ENCODE measurements at places on chromosomes 1 and 21. TPM values are rescaled to one million over a fixed set of nuclear protein-coding genes. Genes with fewer than 3 reads are reported as not detected.

DNA sequence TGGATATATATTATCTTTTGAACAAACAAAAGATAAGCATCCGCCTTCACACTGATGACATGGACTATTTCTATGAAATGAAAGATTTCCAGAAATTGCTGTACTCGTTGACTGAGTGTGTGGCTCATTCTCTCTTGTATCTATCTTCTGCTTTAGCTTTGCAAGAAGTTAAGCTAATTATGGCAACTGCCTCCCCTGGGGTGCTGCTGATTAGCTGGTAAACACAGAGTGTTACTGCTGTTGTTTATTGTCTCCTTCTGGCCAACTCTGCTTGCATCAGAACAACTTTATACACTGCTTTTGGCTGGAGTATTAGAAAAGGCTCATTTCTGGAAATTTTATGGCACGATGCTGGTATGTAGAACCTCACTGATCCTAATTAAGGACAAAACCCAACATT is 95.6 kb upstream of the SNX7 start:
- DNase-seq: no peak

DNA sequence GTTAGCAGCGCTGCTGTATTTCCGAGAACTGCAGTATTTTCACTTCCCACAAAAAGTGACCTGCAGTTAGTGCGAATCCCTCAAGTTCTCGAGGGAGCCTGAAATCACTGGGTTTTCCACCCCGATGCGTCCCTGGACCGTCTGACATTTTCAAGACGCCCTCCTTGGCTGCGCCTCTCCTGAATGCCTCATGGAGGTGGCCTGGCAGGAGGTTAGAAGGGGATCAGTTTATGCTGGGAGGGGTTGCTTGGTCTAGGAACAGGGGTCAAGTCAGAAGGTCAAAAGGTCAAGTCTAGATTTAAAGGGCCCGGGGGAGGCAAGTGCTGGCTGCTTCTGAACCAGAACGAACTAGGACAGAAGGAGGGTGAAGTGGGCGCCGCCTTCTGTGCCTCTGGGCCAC is 176.8 kb downstream of the PRDM16 start:
- no peak for DNase-seq

DNA sequence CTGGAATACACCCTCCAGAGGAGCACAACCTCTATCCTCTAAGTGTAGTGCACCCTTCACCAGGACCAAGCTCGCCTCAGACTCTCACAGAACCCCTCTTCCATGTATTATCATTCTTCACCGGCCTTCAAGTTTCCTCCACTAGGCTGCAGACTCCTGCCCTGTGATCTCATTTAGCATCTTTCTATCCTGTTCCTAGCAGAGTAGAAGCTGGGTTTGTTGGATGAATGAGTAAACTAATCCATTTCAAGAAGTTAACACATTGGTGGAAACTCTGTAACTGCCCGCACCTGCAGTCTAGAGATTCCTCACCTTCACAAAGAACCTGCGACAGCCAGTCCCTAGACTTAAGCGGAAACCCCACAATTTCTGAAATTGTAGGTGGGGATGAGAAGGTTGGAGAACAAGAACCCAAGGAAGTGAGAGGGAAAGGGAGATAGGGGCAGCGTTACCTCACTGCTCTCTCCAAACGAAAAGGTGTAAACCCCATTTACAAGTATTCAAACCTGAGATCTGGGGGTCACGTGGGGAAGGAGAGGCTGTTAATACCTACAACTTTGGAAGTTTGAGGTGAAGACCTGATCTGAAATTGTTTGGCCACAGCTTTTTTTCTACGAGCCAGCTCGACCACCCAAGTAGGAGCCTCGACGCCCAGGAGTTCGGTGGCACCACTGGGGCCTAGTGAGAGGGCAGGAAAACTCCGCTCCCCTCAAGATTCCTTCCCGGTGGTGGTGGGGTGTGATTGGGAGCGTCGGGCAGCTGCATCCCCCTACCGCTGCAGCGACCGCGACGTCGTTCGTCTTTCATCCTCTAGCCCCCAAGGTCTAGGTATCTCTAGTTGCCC is 1.2 kb downstream of the PTPN14 start:
- DNase-seq: no peak

DNA sequence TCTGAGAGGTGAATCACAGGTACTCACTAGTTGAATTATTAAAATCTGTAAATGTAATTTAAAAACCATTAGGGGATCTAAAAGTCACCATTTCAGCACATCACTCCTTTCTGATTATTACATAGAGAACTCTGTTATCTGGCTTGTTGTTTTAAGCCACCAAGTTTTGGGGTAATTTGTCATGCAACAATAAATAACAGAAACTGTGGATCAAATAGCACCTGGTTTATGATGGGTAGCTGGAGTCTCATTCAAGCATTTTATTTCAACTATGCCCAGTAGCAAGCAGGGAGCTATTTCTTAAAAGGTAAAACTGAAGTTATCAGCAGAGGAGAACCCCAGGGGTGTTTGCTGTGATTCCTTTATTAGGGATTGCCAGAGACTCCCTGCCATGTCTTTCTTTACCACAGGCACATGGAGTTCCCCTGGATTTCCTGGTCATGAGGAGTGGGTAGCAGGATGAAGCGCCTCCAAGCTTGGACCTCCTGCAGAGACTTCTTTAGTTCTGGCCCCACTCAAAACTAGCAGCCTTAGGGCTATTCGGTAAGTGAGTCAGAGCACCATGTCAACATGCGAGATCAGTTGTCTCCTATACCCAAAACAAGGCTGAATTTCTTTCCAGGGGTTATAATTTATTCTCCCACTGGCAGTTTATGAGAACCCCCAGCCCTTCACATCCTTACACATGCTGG is 179.2 kb downstream of the GIPC2 start:
- DNase-seq: no peak

GRCh38 chr1:78892260-78892840 is 114.2 kb downstream of the ADGRL4 start:
- no peak for DNase-seq

- DNase-seq: no peak
These were observed 16.8 kb upstream of the ETV3 start for GRCh38 chr1:157154940-157155514.

GRCh38 chr1:195909061-195909460 is 699.2 kb downstream of the KCNT2 start:
- no peak for DNase-seq

DNA sequence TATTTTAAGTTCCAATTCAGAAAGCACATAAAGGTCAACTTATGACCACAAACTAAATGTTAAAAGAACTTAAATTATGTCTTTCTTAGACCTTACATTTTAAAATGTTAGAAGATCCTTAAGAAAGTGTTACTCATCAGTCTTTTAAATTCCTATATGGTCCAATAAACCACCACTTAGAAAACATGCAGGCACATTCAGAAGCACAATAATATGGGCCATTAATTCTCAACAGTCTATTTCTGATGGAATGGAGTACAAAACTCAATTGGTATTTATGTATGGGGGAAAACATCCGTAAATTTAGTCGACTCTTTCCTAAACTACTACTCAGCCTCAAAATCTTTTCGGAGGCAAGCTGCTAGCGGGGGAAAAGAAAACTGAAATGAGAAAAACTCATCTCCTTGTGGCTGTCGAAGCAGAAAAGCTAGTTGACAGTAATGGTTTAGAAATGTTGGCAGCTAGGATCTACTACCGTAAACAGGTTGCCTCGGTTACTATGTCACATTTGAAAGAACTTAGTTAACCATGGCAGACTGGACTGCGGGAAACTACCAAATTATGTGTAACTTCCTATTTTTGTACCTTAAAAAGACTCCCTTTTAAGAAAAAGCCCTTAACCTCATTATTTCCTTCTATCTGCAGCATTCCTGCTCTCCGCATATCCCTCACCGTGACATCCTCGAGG is 1.0 kb downstream of the TRMT1L start:
- DNase-seq: no peak

- no peak for DNase-seq
These were observed 13.1 kb upstream of the ZRANB2 start for GRCh38 chr1:71093938-71094337.

DNA sequence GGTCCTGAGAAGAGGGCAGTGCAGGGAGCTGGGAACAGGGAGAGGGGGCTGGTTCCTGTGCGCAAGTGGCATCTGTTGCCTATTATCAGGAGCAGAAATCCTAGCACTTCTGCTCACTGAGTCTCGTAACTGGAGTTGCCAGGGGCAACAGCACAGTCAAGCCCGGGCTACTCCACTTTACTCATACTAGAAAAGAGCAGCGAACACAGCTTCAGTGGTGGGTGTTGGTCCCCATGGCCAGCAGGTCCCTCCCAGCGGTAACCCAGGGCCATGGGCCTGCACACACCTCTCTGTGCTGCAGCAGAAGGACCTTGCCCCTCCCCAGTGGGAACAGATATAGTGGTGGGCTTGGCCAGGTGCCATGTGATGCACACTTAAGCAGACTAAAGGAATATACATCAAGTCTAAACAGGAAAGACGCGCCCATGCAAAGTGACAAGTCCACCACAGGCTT is 8.5 kb downstream of the PYCR2 start:
- DNase-seq: no peak

DNA sequence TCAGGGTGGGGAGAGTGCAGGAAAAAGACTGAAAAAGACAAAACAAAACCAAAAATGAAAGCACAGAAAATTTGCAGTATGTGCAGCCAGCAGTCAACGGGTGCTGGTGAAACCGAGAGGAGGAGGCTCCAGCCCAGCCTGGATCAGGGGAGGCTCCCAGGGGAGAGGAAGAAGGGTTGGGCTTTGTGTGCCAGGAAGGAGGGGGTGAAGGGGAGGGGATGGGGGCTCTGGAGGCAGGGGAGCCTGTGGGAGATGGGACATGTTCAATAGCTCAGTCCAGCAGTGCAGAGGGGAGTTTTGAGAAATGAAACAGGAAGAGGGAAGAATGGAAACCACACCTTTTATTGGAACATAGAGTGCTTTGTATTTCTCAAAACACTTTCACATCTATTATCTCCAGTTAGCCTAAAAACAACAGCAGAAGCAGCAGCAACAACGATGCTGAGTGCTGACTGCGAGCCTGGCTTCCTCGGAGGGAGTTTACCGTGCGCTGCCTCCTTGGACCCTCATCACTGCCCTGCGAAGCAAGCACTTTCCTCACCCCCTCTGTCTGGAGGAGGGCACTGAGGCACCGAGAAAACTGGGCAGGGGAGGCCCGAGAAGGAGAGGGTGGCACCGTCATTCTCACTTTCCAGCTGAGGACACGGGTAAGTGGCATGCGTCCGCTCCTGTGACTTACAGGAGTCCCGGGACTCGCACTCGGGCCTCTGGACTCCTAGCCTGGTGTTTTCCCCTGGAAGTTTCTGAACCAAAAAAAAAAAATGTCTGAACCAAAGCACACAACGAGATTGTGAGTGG is 62.9 kb downstream of the MDM4 start:
- DNase-seq: no peak

GRCh38 chr1:11488966-11489625 is 10.1 kb downstream of the DISP3 start:
- no peak for DNase-seq

Gene F5
- total RNA-seq: not detected

- DNase-seq: peak; percentile 24
These were observed 1.6 kb upstream of the KLHDC9 start for GRCh38 chr1:161096530-161096929.

DNA sequence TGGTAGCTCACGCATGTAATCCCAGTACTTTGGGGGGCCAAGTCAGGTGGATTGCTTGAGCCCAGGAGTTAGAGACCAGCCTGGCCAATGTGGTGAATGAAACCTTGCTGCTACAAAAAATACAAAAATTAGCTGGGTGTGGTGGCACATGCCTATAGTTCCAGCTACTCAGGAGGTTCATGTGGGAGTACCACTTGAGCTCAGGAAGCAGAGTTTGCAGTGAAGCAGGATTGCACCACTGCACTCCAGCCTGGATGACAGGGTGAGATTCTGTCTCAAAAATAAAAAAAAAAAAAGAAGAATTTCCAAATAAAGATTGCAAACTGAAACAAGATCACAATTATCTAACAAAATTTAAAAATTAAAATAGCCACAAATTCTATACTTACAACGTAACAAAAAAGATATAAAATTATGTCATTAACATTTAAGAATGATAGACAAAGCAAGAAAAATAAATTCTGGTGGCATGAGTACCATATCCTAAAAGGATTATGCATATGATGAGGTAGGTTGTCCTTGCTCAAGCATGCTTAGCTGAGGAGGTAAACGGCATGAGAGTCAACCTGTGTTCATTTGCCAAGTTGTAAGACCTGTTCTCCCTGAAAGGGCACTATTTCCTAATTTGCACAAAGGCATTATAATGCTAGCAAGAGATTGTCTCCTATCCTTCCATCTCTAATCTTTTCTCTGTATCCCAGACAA is 20.2 kb downstream of the IPP start:
- no peak for DNase-seq
